PC-3 (cell line): ENCODE measurements at places on chromosomes 12 and 14. TPM values are rescaled to one million over a fixed set of nuclear protein-coding genes. Genes with fewer than 3 reads are reported as not detected.

GRCh38 chr14:58258156-58258555 is 13.5 kb downstream of the PSMA3 start:
- DNase-seq, result no peak
- H3K36me3 ChIP-seq, result peaks cover 83% of the 10 kb centered on the region
- H3K4me3 ChIP-seq, result no peak overlapping the region
- H3K27ac ChIP-seq, result no peak overlapping the region
- no peaks in the 10 kb centered on the region for H3K4me1 ChIP-seq

- DNase-seq, result peak; percentile 35
- H3K4me3 ChIP-seq, result no peak overlapping the region
- H3K36me3 ChIP-seq, result no peaks in the 10 kb centered on the region
- peaks cover 66% of the 10 kb centered on the region for H3K4me1 ChIP-seq
- H3K27me3 ChIP-seq, result no peaks in the 10 kb centered on the region
These were observed 80.9 kb upstream of the SLC38A2 start for GRCh38 chr12:46453428-46453827.

GRCh38 chr14:105856676-105857219 is 330.4 kb downstream of the TMEM121 start:
- no peaks in the 10 kb centered on the region for H3K4me1 ChIP-seq
- H3K36me3 ChIP-seq, result no peaks in the 10 kb centered on the region
- no peak overlapping the region for H3K27ac ChIP-seq

GRCh38 chr14:50407111-50407812 is 10.6 kb upstream of the CDKL1 start:
- 0 out of 2 replicates have a peak, but pooled peaks cover 5% of the 10 kb centered on the region for H3K4me1 ChIP-seq
- H3K36me3 ChIP-seq, result no peaks in the 10 kb centered on the region
- no peak for DNase-seq
- H3K27me3 ChIP-seq, result no peaks in the 10 kb centered on the region
- no peak overlapping the region for H3K27ac ChIP-seq

DNA sequence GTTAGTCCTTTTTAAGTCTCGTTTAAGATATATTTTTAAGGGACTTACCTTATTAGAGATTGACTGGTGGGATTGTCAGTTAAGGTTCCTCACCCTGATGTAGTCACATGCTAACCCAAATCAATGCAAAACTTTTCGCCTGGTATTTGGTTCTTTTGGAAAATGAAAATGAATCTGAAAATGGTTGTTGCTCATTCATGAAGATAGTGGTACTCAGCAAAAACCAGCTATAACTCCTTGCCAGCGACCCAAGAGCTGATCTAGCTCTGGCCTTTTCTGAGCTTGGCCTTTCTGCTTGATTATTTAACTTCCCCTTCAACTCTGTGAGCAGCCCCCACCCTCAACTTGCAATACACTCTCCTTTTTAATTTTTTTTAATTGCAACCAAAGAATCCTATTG is 85.0 kb upstream of the GTF2A1 start:
- H3K27ac ChIP-seq, result no peak overlapping the region
- no peak overlapping the region for H3K4me3 ChIP-seq
- no peaks in the 10 kb centered on the region for H3K27me3 ChIP-seq
- H3K36me3 ChIP-seq, result no peaks in the 10 kb centered on the region
- H3K4me1 ChIP-seq, result peaks cover 22% of the 10 kb centered on the region

GRCh38 chr12:2589381-2589780 is 205.4 kb upstream of the FKBP4 start:
- no peak for DNase-seq
- no peaks in the 10 kb centered on the region for H3K4me1 ChIP-seq
- H3K27me3 ChIP-seq, result peaks cover 90% of the 10 kb centered on the region
- H3K4me3 ChIP-seq, result no peak overlapping the region
- no peaks in the 10 kb centered on the region for H3K36me3 ChIP-seq
- no peak overlapping the region for H3K27ac ChIP-seq

- DNase-seq, result peak; percentile 25
- no peaks in the 10 kb centered on the region for H3K27me3 ChIP-seq
- H3K36me3 ChIP-seq, result no peaks in the 10 kb centered on the region
- no peak overlapping the region for H3K27ac ChIP-seq
- no peak overlapping the region for H3K4me3 ChIP-seq
These were observed 15.1 kb downstream of the NCKAP5L start for GRCh38 chr12:49813131-49813530.

- no peaks in the 10 kb centered on the region for H3K4me1 ChIP-seq
- no peak for DNase-seq
- no peaks in the 10 kb centered on the region for H3K36me3 ChIP-seq
- no peak overlapping the region for H3K27ac ChIP-seq
These were observed 197.2 kb downstream of the NRXN3 start for GRCh38 chr14:78367355-78367754.

- DNase-seq, result no peak
- no peaks in the 10 kb centered on the region for H3K27me3 ChIP-seq
- H3K36me3 ChIP-seq, result no peaks in the 10 kb centered on the region
- no peak overlapping the region for H3K27ac ChIP-seq
These were observed 455.8 kb downstream of the SOX5 start for GRCh38 chr12:23493672-23494071.

DNA sequence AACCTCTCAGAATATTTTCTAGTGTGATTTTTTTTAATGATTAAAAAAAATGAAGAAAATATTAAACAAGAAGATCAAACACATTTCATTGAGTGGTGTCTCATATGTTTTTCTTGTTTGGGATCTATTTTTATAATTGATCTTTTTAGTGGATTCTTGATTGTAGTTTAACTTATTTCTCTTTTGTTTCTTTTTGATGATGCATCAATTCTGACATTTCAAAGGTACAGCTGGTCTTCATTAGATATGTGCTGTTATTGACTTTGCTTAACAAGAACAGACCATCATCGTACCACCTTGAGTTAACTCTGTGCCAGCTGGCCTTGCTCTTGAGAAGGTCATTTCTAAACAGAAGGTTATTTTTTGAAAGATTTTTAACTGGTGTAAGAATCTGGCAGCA is 45.8 kb upstream of the FGD4 start:
- no peaks in the 10 kb centered on the region for H3K27me3 ChIP-seq
- no peaks in the 10 kb centered on the region for H3K36me3 ChIP-seq
- no peak overlapping the region for H3K4me3 ChIP-seq
- DNase-seq, result no peak

DNA sequence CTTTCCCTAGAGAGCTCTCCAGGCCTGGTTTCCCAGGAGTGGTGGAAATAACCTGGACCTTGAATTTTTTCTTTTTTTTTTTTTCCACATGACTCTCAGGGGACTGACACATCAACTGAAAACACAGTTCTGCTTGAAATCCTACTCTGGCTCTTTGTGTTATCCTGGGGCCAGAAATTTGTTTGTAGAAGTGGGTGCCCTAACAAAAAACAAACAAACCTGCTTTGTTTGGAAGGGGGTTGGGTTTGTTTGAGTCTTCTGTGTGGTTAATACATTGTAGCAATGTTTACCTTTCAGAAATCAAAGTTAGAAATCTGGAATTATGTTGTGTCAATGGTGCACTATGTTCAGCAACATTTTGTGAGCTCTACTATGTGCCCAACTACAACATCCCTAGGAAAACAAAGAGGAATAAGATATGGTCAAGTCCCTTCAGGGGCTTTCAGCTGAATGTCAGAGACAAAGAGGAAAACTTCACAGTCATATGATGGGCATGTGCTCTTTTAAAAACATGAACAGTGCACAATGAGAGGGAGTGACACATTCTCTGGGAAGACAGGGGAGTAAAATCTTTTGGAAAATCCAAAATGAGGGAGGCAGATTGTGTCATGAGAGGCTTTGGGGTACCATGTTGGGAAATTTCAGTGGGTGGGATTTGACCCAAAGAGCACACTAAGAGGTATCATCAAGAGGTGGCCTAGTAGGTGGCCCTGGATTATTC is 1.5 kb upstream of the IGF1 start:
- no peaks in the 10 kb centered on the region for H3K36me3 ChIP-seq
- no peak overlapping the region for H3K27ac ChIP-seq
- DNase-seq, result no peak

DNA sequence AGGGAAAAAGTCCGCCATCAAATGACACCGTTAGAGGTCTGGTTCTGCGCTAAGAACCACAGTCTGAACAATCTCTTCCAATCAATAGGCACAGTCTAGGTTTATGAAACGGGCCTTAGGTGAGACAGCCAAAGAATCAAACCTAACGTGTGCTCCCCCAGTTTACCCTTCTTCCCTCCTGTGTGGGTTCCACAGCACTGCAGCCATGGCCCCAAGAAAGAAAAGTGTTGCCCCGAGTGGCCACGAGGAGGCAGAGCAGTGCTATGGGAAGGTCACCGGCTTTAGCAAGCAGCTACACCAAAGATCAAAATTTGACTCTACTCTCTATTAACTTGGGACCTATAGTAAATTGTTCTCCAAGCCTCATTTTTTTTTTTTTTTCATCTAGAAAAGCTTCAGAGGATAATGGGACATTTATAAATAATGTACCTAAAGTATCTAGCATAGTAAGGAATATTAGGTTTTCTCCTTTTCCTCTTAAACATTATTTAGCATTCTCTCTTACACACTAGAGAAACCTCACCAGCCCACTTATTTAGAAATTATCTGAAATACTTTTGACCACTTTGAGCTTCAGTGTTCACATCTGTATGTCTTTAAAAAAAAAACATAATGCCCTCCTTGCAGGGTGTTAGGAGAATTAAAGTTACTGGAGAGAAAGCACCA is 70.2 kb upstream of the GPHB5 start:
- no peaks in the 10 kb centered on the region for H3K4me1 ChIP-seq
- H3K4me3 ChIP-seq, result no peak overlapping the region
- H3K27me3 ChIP-seq, result no peaks in the 10 kb centered on the region
- H3K36me3 ChIP-seq, result peaks cover 15% of the 10 kb centered on the region; the same call in 1 of the 2 replicates

- H3K4me3 ChIP-seq, result no peak overlapping the region; the same call in 1 of the 2 replicates
- no peaks in the 10 kb centered on the region for H3K27me3 ChIP-seq
These were observed 230.2 kb upstream of the TBX3 start for GRCh38 chr12:114913871-114914801.

DNA sequence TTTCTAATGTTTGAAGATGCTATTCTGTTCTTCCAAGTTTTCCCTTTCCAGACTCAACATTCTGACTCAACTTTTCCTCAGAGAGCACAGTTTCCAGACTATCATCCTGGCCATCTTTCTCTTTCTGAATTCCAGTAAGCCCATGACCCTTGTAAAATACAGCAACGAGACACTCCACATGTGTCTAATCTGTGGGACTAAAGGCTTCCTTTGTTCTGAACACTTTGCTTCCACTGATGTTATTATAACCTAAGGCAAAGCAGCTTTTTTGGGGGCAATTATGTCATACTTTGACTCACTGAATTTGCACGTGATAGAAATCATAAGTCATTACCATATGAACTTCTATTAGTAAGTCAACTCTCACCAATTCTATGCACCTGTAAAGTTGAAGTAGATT is 6.3 kb upstream of the ART4 start:
- no peak overlapping the region for H3K4me3 ChIP-seq
- no peaks in the 10 kb centered on the region for H3K36me3 ChIP-seq
- H3K4me1 ChIP-seq, result peaks cover 4% of the 10 kb centered on the region
- no peak overlapping the region for H3K27ac ChIP-seq
- DNase-seq, result peak; percentile 9

GRCh38 chr12:115761784-115762183 is 515.7 kb downstream of the MED13L start:
- no peak overlapping the region for H3K27ac ChIP-seq
- no peak overlapping the region for H3K4me3 ChIP-seq
- peaks cover 50% of the 10 kb centered on the region for H3K27me3 ChIP-seq

GRCh38 chr12:52521568-52522266 is 1.5 kb upstream of the KRT5 start:
- peak; percentile 30 for DNase-seq
- H3K4me1 ChIP-seq, result peaks cover 15% of the 10 kb centered on the region
- H3K27me3 ChIP-seq, result no peaks in the 10 kb centered on the region
- H3K4me3 ChIP-seq, result no peak overlapping the region
- H3K36me3 ChIP-seq, result no peaks in the 10 kb centered on the region
- no peak overlapping the region for H3K27ac ChIP-seq

- no peak overlapping the region for H3K4me3 ChIP-seq
These were observed 8.7 kb upstream of the CACNA2D4 start for GRCh38 chr12:1927051-1927680.

DNA sequence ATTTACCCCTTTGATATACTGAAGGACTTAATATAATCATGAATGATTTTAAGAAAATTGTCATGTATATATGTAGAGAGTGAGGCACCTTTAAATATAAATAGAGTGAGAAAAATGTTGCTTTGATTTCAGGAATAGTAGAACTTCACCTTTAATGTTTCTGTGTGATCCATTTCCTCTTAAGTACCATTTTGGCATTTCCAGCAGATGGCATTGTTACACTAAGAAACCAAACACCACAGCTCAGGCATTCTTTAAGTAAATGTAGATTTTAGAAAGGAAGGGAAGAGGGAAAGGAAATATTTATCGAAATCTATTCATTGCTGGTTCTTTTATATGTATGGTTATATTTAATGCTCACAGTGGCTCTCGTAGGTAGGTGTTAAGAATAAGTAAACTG is 556.7 kb upstream of the FBXO33 start:
- no peak overlapping the region for H3K27ac ChIP-seq
- no peaks in the 10 kb centered on the region for H3K4me1 ChIP-seq
- DNase-seq, result peak; percentile 78
- H3K4me3 ChIP-seq, result no peak overlapping the region

GRCh38 chr12:117212563-117213190 is 22.4 kb upstream of the FBXO21 start:
- H3K36me3 ChIP-seq, result no peaks in the 10 kb centered on the region
- DNase-seq, result peak; percentile 91
- peaks cover 8% of the 10 kb centered on the region for H3K4me1 ChIP-seq
- peaks cover 25% of the 10 kb centered on the region for H3K27me3 ChIP-seq

- H3K4me1 ChIP-seq, result peaks cover 83% of the 10 kb centered on the region
- peak overlapping the region; percentile 94 for H3K4me3 ChIP-seq
- no peaks in the 10 kb centered on the region for H3K27me3 ChIP-seq
- peak; percentile 41 for DNase-seq
- peak overlapping the region; percentile 91 for H3K27ac ChIP-seq
- peaks cover 61% of the 10 kb centered on the region for H3K36me3 ChIP-seq
These were observed 2.1 kb downstream of the KRT7 start for GRCh38 chr12:52235001-52235764.

GRCh38 chr14:67859169-67859749 is 39.7 kb downstream of the RAD51B start:
- H3K36me3 ChIP-seq, result no peaks in the 10 kb centered on the region
- H3K27ac ChIP-seq, result no peak overlapping the region
- no peaks in the 10 kb centered on the region for H3K27me3 ChIP-seq

GRCh38 chr12:45863332-45863731 is 127.0 kb downstream of the SCAF11 start:
- H3K27me3 ChIP-seq, result no peaks in the 10 kb centered on the region
- H3K27ac ChIP-seq, result no peak overlapping the region
- DNase-seq, result no peak
- no peaks in the 10 kb centered on the region for H3K36me3 ChIP-seq

GRCh38 chr14:89625731-89626232 is 208.7 kb upstream of the FOXN3 start:
- no peak for DNase-seq
- no peaks in the 10 kb centered on the region for H3K36me3 ChIP-seq
- no peak overlapping the region for H3K4me3 ChIP-seq
- H3K4me1 ChIP-seq, result no peaks in the 10 kb centered on the region
- H3K27me3 ChIP-seq, result no peaks in the 10 kb centered on the region
- H3K27ac ChIP-seq, result no peak overlapping the region

The CCDC177 gene
- not detected in 2 replicates for total RNA-seq

The TTC9 gene
- total RNA-seq, result 3.6 and 4.1 TPM in 2 replicates

The DPPA3 gene
- total RNA-seq, result not detected in 2 replicates

The CLEC9A gene
- not detected in 2 replicates for total RNA-seq

The AQP2 gene
- not detected in 2 replicates for total RNA-seq

The KRT3 gene
- total RNA-seq, result 0.17 and 0.33 TPM in 2 replicates

The OR4E2 gene
- not detected in 2 replicates for total RNA-seq

The RNASE3 gene
- not detected in 2 replicates for total RNA-seq

The C1RL gene
- total RNA-seq, result 8.2 and 8.9 TPM in 2 replicates
